ENCODE measurements at places on chromosomes 13 and 19.
A peak's percentile ranks its signal among the peaks of the same experiment; 100 is the strongest.

DNA sequence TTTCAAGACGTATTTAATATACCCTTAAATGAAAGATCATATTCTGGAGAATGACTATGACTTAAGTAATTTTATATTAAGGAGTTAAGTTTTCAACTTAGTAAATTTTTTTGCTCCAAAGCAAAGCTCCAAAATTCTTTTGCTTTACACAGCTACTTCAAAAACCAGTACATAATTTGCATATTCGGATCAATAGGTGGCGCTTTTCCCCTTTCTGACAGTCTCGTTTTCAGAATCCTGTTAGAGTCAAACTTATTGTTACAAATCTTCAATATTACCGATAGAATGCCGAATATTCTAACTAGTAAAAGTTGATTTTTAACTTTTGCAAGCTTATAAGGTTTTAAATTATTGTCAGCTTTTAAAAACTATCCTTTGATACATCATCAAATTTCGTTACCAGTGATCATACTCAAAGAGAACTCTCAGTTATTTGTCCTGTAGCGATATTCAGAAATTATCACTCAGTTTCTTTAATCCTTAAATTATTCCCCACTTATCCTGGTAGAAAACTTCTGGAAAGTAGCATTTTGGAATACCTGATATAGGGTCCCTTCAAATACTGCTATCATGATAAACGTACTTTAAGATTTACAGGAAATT is 852.7 kb upstream of the KLHL1 start:
- peak; percentile 14 for DNase-seq

DNA sequence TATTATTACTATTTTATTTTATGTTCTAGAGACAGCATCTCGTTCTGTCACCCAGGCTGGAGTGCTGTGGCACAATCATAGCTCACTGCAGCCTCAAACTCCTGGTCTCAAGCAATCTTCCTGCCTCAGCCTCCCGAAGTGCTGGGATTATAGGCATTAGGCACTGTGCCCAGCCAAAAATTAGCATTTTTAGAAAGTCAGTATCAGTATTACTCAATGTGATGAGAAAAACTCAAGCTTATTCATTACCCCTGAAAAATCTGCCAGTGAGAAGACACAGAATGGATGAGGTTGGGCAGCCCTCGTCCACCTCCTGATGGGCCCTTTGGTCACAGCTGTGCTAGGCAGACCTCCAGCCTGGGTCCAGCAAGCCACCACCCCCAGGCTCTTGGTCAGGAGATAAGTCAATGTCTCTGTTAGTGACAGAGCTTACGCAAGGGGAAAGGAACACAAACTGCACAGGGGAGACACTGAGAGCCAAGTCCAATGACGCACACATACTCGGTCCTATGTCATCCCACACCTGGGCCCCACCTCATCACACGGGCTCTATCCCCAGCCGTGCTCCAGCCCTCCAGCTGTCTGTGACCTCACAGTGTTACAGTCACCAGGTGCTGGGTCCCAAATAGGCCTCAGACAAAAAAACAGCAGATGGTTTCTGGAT is 19.8 kb downstream of the PEPD start:
- DNase-seq: no peak

DNA sequence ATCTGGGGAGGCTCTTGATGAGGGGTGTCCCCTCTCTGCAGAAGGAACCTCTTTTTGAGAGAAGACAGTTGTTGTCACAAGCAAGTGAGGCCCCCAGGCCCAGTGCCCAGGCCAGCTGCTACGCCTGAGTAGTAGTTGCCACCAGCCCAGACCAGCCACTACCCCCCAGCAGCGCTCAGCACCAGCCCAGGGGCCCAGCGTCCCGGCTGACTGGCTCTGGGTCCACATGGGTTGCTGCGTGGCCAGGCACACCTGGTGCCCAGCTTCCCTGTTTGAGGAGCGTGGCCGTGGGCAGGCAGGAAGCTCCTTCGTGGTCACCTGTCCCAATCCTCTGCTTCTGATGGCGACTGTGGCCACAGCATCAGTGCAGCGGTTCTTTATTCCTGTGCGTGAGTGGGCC is 84.7 kb downstream of the KDM4B start:
- DNase-seq: no peak

DNA sequence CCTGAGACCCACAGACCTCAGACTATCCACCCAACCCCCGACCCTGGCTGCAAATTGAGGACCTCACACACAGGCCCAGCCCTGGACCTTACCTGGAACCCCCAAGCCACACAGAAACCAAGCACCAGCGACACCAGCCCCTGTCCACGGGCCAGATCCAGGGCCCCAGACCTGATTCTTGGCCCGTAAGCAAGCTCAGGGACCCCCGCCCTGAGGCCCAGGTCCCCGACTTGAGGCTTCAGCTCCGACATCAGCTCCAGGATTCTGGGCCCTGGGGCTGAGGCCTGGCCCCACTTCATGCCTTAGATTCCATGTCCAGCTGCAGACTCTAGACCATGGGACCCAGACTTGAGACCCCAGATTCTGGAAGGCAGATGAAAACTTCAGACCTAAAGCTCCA is 6.3 kb downstream of the TTYH1 start:
- DNase-seq: no peak

- no peak for DNase-seq
Observed at GRCh38 chr19:23070353-23071146, 46.3 kb upstream of the ZNF730 start.

DNA sequence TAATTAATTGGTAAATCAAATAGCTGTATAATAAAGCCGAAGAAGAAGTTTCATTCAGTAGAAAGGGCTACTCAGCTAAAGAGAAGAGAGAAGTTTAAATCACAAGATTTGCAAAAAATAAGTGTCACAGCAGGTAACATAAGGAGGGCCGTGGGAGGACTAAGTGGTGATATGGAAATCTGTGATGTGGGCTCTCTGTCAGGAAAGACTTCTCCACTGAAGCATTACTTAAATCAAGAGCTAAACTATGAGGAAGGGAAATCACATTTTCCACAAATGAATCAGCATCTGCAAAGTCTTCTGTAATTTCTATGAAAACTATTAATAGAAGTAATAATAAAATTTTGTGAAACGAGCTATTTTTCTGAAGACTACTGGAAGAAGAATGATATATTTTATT is 153.8 kb downstream of the PCDH9 start:
- DNase-seq: no peak

DNA sequence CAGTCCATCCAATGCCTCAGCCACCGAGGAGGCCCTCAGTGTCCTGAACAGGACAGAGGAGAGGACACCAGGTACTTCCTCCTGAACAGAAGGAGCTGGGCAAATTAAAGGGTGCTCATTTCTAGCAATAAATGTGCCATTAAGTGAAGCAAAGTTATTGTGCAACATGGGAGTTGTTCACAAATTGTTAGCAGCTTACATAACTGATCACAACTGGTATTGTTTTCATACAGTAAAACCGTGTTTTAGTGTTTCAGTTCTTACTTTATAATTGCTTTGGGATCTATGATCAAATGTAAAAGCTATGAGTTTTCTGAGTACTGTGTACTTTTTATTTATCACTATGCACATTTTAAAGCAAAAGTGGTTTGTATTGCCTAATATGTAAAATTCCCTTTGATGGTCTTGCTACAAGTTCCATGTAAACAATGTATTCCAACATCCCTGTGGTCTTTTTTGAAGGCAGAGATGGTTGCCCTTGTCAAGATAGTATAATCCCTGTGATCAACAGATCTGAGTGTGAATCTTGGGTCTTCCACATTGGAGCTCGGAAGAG is 263.1 kb downstream of the FGF14 start:
- no peak for DNase-seq

DNA sequence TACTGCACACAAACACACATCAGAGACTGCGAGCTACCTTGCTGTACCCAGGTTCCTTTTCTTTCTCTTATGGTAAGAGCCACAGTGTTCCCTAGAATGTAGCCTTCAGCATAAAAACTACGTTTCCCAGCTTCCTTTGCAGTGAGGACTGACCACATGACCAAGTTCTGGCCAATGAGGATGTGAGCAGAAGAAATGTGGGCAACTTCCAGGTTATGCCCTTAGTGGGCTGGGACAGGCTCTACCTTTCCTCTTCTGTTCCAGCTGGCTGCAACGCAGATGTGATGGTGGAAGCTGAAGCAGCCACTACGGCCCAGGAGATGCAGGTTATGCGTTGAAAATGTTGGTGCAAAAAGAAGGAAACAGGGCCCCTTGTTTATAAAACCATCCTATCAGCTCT is 27.5 kb downstream of the VRK3 start:
- DNase-seq: peak; percentile 83

DNA sequence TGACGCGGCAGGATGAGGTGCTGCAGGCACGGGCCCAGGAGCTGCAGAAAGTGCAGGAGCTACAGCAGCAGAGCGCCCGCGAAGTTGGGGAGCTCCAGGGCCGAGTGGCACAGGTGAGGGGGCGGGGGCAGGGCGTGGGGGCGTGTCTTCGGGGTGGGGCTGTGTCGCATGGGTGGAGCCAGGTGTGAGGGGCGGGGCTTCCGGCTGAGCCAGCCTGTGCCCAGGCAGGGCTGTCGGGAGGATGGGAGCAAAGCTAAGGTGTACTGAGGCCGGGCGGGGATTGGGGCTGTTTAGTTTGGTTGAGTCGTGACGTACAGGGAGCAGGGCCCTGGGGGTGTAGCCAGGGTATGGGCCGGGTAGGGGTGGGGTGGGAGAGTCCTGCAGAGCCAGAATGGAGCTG is 62.3 kb downstream of the KCNC3 start:
- DNase-seq: peak; percentile 36

GRCh38 chr13:101752432-101752831 is 300.0 kb downstream of the ITGBL1 start:
- no peak for DNase-seq

GRCh38 chr13:62932256-62932883 is 1516.7 kb upstream of the PCDH20 start:
- no peak for DNase-seq

- no peak for DNase-seq
Observed at GRCh38 chr19:30385174-30385573, 13.0 kb downstream of the ZNF536 start.

DNA sequence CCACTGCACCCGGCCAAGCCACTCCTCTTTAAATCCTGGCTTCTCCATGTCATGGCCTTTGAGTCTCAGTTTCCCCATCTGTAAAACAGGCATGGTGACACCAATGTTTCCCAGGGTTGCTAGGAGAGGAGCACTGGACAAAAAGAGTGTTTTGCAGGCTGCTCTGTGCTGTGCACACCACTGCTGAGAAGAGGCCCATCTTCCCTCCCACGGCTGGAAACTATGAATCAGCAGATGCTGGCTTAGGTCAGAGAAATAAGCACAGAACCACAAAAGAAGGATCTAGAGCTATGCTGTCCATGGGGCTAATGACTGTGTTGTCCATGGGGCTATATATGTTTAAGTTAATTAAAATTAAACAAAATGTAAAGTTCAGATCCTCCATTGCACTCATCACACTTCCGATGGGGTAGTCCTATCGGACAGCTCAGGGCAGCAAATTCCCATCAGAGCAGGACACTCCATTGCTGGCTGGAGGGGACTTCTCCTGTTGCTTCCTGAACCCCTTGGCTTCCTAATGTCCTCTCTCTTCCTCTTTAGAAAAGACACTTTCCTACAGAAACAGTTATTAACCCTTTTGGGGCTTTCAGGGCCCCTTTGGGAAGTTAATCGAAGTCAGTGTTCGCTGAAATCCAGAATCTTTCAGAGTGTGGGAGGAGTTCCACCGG is 37.1 kb downstream of the TSHZ3 start:
- DNase-seq: no peak

DNA sequence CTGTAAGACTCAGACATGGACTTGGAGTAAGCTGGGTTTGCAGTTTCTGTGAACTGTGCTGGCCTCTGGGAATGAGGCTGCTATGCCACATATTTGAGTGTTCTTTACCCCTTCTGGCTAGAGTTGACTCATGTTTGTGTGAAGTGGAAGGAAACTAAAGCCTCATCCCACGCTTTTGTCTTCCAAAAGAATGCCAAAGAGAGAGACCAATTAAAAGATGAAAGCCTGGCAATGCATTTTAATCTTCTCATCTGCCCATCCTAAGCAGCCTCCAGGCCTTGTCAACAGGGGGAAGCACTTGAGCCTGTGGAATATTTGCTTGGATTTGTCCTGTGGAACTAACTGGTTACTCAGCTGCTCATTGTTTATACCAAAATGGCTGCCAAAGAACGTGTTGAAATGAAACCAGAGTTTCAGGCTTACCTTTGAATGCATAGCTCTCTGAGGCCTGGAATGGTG is 49.1 kb downstream of the LMO7 start:
- peak; percentile 52 for DNase-seq

- DNase-seq: no peak
Observed at GRCh38 chr13:50116430-50116973, 101.3 kb downstream of the KCNRG start.

DNA sequence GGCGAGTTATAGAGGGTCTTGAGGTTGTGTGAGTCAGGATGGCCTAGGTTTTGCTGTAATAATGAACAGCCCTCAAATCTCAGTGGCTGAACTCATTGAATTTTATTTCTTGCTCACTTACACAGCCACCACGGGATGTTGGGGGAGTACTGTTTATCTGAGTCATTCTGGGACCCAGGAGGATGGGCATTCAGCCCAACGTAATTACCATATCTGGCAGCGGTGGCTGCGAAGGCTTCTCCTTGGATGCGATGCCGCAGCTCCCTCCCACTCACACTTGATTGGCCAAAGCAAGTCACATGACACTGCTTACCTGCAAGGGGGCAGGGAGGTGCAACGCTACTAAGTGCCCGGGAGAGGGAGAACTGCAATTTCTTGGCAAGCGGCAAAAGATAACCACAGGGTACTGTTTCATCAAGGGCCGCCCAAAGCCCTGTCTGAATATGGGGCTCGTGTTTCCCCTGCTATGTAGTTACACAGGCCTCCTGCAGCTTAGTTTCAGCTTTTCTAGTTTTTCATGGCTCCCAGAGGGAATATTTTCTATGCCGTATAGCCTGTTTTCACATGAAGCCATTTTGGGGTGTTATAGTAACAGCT is 19.9 kb downstream of the ZSWIM9 start:
- DNase-seq: no peak

DNA sequence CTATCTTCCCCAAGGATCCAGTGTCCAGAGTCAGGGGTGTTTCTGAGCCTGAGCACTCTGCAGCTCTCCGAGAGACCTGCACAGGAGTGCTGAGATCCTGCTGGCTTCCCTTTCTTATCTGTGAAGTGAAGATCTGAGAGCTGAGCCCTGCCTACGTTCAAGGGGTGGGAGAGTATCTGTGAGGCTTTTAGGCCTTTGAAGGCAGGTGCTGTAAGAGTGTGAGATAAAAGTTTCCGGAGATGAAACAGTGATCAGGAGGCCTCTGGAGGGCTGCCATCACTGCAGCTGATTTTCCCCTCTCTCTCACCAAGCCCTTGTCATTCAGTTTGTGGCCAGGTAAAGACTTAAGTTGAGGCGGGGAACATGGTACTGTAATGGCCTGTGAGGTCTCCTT is 83.1 kb downstream of the AKAP11 start:
- no peak for DNase-seq
